ENCODE measurements at places on chromosomes 2 and 18.

- DNase-seq, result no peak
Observed at GRCh38 chr2:101496279-101496678, 21.4 kb upstream of the RFX8 start.

DNA sequence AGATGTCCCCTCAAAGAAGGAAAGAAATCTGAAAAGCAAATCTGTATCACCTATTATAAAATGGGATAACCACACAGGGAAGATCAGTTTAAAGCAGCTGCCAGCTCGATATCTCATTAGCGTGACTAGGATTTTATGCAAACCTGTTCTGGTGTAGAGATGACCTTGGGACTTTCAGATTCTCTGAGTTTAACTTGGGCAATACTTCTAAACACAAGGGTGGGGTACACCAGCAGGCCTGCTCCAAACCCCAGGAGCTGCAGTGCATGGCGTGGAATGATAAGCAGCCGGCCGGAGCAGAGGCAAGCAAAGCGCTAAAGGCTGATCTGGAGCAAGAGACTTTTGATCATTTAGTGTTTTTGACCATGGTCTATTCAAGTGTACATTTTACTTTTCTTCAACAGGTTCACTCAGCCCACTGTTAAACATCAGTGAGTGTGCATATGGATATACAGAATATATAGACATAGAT is 4.7 kb downstream of the SERTAD2 start:
- DNase-seq, result no peak

GRCh38 chr2:74146929-74147726 is 584 bp downstream of the BOLA3 start:
- no peak for DNase-seq

- no peak for DNase-seq
Observed at GRCh38 chr2:109254174-109254904, 125.3 kb downstream of the SH3RF3 start.

DNA sequence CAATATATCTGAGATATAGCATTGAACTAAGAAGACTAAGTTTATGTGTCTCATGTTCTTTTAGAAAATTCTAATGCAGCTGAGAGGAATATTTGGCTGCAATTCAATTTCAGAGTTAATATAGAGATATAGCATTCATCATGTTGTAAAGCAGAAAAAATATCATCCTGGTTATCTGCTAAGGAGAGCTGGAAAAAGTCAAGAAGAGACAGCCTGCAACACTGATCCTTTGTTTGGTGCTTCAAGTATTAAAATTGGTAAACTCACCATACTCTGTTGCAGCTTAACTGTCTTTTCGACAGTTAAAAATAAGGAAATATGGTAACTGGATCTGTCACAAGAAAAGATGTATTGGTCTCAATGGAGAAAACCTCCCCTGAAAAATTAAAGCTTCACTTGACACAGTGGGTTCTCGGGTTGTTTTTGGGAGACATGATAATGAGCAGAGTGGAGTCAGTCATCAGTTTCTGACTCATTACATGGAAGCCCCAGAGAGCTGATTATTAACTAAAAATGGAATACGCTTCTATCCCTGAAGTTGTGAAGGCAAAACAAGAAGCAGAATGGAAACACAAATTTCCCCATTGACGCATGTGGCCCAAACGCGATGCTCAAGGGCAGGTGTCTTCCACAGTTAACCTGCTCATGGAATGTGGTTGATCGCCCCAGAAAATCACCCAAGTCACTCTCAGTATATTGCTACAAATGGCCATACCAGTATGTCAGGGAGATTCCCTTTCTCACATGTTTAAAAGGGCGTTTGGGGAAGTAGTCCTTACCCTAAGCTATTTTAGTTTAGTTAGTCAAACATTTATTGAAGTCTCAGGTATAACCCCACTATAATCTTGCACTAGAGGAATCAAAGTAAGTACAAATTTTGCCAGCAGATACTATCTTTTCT is 8.2 kb downstream of the BCL2 start:
- no peak for DNase-seq
